Vein endothelial cell (primary cell): ENCODE measurements at places on chromosomes 16 and 17. TPM values are rescaled to one million over a fixed set of nuclear protein-coding genes. Genes with fewer than 3 reads are reported as not detected.

The KIF2B gene
- total RNA-seq: not detected in 2 replicates

The SOX15 gene
- 0.33 TPM in 1 of 2 replicates, not detected in the other for total RNA-seq

The CACNG5 gene
- not detected in 2 replicates for total RNA-seq

The SLC9A5 gene
- 0.86 and 1.6 TPM in 2 replicates for total RNA-seq

The GRB7 gene
- not detected in 2 replicates for total RNA-seq

The HS3ST3B1 gene
- total RNA-seq: under 0.01 and 0.10 TPM in 2 replicates

The C16orf86 gene
- 2.0 and 2.4 TPM in 2 replicates for total RNA-seq

The CAPNS2 gene
- 1.3 and 1.7 TPM in 2 replicates for total RNA-seq

The PRR35 gene
- total RNA-seq: not detected in 2 replicates

The OR1A1 gene
- not detected in 2 replicates for total RNA-seq

The FBXO39 gene
- 0.19 and 5.9 TPM in 2 replicates for total RNA-seq

The MEIOC gene
- total RNA-seq: 0.10 TPM in 1 of 2 replicates, not detected in the other

The ASB16 gene
- total RNA-seq: not detected in 2 replicates

The ADAM11 gene
- under 0.01 and 0.10 TPM in 2 replicates for total RNA-seq

The TRPV3 gene
- total RNA-seq: not detected in 2 replicates

The ASPHD1 gene
- 0.33 and 0.48 TPM in 2 replicates for total RNA-seq

The MAPK8IP3 gene
- total RNA-seq: 52.2 and 62.4 TPM in 2 replicates

The KRTAP2-3 gene
- total RNA-seq: not detected in 2 replicates

The TVP23A gene
- total RNA-seq: not detected in 2 replicates
